ENCODE measurements at places on chromosomes 3 and 15. TPM values are rescaled to one million over a fixed set of nuclear protein-coding genes. Genes with fewer than 3 reads are reported as not detected.

GRCh38 chr15:63357061-63357460 is 24.6 kb downstream of the CA12 start:
- H3K27me3 ChIP-seq, result no peaks in the 10 kb centered on the region
- no peak overlapping the region for H3K4me3 ChIP-seq
- DNase-seq, result no peak
- H3K36me3 ChIP-seq, result no peaks in the 10 kb centered on the region

The DLG1 gene
- 113 TPM for total RNA-seq

DNA sequence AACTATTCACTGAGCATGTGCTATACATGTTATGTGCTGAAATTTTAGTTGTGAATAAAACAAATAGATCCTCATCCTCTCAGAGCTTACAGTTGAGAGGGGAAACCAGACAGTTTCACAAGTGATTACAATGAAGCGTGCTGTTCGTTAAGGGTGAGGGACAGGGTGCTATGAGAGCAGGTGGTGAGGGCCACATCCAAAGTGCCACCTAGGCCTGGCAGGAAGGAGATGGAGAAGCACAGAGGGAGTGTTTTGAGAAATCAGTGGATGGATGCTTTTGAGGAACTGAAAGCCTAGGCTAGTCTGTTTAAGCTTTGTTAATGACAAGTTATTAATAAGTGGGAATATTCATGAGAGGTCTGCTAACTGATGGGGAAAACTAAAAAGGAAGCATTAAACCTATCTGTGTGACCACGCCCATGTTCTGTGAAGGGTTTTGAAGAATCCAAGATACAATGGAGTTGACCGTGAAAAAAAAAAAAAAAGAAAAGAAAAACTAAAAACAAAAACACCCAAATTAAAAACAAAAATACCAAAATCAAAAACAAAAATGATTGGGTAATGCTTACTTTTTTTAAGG is 7.3 kb downstream of the MCTP2 start:
- no peaks in the 10 kb centered on the region for H3K36me3 ChIP-seq
- no peak overlapping the region for H3K27ac ChIP-seq
- no peaks in the 10 kb centered on the region for H3K27me3 ChIP-seq
- DNase-seq, result no peak
- H3K4me1 ChIP-seq, result no peaks in the 10 kb centered on the region

- no peaks in the 10 kb centered on the region for H3K27me3 ChIP-seq
- H3K36me3 ChIP-seq, result no peaks in the 10 kb centered on the region
- no peaks in the 10 kb centered on the region for H3K4me1 ChIP-seq
- no peak overlapping the region for H3K4me3 ChIP-seq
- no peak for DNase-seq
- H3K27ac ChIP-seq, result no peak overlapping the region
These were observed 455.0 kb downstream of the EPHA3 start for GRCh38 chr3:89562373-89562772.

- H3K27me3 ChIP-seq, result no peaks in the 10 kb centered on the region
- no peak overlapping the region for H3K4me3 ChIP-seq
- H3K4me1 ChIP-seq, result no peaks in the 10 kb centered on the region
- no peak overlapping the region for H3K27ac ChIP-seq
These were observed 49.5 kb upstream of the SLC9A9 start for GRCh38 chr3:143897576-143898295.

The TRAT1 gene
- total RNA-seq, result 0.26 TPM

The FANCD2 gene
- 3.6 TPM for total RNA-seq

DNA sequence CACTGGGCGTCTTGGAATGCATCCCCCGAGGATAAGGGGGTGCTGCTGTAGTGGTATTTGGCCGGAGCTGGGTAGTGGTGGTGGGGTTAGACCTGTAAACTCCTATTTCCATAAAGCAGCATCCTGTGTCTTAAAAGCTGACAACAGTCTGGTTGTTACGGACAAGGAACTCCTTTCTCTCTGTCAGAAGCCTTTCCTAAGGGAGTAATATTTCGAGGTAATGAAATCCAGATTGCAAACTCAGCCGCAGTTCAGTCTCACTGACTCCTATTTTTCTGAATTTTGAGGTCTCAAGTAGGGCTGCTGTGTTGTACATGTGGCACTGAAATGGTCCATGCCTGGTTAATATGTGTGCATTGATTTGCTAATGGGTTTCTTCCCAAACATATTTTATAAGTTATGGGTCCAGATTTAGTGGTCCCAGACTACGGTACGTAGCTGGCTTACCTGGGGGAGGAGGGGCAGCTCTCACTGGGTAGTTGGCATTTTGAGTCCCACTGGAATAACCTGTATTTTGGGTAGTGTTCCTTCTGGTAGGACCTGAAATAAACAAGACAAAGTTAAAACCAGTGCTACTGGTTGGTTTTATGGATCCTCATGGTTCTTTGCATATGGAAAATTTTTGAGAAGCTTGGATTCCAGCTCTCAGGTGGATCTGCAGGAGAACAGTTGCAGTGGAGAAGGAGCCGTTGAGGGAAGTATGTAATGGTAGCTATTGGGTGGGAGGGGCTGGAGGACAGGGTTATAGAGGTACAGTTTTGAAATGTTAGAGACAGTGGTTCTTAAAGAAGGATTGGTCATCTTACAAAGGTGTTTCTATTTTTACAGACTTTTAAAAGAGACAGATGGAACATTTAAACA is 48.6 kb upstream of the LDHAL6B start:
- H3K36me3 ChIP-seq, result no peaks in the 10 kb centered on the region
- H3K27ac ChIP-seq, result no peak overlapping the region
- no peaks in the 10 kb centered on the region for H3K27me3 ChIP-seq
- H3K4me1 ChIP-seq, result no peaks in the 10 kb centered on the region
- H3K4me3 ChIP-seq, result no peak overlapping the region

DNA sequence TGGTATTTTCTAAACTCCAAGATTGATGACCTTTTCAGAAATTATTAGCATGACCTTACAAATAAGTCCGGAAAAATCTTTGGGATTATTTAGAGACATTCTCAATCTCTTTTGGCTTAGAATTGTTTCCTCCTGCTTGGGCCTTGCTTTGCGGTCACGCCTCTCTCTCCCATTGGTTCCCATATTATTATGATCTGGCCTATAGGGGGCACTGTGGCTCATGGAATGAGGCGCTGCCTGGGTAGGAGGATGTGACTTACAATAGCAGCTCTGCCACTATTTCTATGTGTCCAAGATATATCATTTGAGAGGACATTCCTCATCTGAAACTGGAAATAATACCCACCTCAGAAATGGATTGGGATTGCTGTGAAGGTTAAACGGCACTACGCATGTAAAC is 464.9 kb downstream of the MFSD1 start:
- H3K27ac ChIP-seq, result no peak overlapping the region
- no peak for DNase-seq

GRCh38 chr3:113103588-113103987 is 107.8 kb upstream of the BOC start:
- H3K36me3 ChIP-seq, result no peaks in the 10 kb centered on the region
- no peaks in the 10 kb centered on the region for H3K4me1 ChIP-seq
- H3K27me3 ChIP-seq, result no peaks in the 10 kb centered on the region

The NCK1 gene
- 48.4 TPM for total RNA-seq

The KBTBD13 gene
- 0.21 TPM for total RNA-seq

DNA sequence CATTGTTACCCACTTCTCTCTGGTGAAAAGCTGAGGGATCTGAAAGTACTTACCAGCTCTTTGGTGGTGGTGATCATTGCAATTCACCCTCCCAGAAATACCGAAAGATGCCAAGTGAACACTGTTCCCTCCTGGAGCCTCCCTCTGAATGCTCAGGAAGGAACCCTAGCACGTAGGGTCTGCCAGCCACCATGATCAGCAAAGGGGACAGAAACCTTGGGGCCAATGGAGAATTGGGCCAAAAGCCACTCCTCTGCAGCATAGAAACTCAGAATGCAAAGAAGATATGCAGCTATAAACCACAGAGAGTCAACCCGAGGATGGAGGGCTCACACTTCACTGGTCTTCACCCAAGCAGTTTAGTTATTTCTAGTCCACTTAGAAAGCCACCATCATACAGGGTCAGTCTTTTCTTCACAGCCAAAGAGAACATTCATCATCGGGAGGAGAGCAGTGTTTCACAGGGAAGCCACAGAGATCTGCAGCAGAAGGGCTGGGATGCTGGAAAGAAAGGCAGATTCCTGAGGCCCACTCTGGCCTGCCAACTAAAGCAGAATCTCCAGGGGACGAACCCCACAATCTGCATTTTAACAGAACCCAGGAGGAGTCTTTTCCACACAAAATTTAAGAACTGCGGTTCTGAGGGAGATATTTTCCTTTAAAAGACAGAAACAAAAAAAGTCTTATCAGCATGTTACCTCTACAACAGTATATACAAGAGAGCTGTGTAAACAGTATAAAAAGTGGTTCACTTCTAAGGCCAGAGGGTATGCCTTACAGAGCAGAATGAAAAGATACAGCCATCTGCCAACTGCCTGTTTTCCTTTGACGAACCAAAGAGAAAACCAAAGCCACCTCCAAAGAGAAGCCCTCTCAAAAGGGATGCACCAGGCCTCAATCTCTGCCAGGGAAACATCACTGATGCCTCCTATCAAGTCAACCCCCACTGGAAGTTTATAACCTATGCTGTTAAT is 11.3 kb downstream of the TBC1D2B start:
- H3K27me3 ChIP-seq, result no peaks in the 10 kb centered on the region
- no peak for DNase-seq
- no peak overlapping the region for H3K4me3 ChIP-seq
- peak overlapping the region; percentile 92 for H3K27ac ChIP-seq
- H3K36me3 ChIP-seq, result no peaks in the 10 kb centered on the region

The OR4M2 gene
- total RNA-seq, result not detected

Measured in uterus (tissue), 4 donors.